Renal cortical epithelial cell (primary cell): ENCODE measurements at places on chromosomes 12 and 14. TPM values are rescaled to one million over a fixed set of nuclear protein-coding genes. Genes with fewer than 3 reads are reported as not detected.

DNA sequence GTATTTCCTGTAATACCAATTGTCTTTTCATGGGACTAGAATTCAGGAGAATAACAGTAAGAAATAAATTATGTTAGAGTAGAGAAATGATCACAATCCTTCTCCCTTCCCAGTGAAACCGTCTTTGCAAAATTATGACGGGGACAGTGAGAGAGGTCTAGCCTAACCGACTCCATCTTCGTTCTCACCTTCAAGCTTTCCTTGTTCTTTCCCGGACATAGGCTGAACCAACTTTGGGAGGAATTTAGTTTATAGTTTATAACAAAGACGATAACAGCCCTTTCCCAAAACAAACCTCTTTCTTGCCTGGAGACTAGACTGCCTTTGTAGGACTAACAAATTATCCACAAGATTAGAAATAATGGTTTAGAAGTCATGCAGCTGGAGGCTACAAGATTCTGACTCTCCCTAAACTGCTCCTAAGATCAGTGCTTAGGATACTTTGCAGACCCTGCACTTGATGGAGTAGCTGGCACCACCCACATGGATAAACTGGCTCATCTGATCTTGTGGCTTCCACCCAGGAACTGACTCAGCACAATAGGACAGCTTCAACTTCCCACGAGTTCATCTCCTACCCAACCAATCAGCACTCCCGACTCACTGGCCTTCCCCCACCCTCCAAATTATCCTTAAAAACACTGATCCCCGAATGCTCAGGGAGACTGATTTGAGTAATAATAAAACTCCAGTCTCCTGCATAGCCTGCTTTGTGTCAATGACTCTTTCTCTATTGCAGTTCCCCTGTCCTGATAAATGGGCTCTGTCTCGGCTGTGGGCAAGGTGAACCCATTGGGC is 521.2 kb upstream of the TBX3 start:
- peak; percentile 41 for DNase-seq

- no peak for DNase-seq
Observed at GRCh38 chr12:62632411-62632918, 165.8 kb downstream of the MON2 start.

The NGB gene
- total RNA-seq, result 0.35 TPM in 1 of 2 replicates, not detected in the other

DNA sequence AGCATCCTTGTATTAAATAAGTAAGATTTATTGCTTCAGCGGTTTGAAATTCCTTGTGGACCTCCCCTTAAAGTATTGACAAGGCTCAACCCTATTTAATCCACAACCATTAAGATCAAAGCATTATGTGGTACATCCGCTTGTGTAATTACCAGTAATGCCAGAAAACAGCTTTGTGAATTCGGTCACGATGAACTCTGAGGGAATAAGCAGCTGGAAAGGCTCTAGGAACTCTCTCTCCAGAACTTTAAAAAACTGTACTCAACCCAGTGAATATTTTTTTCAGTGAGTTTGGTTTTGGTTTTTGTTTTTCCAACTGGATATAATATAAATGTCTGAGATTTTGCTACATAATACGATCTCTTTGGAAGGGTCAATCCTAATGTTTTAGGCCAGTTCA is 49.3 kb upstream of the DIO2 start:
- DNase-seq, result no peak

The IKZF4 gene
- total RNA-seq, result 1.9 and 3.7 TPM in 2 replicates

The FAM90A1 gene
- 0.10 TPM in 1 of 2 replicates, not detected in the other for total RNA-seq

The ACVRL1 gene
- total RNA-seq, result 2.1 and 3.5 TPM in 2 replicates

GRCh38 chr12:56192582-56192981 is 3.3 kb upstream of the SMARCC2 start:
- DNase-seq, result no peak

- DNase-seq, result no peak
Observed at GRCh38 chr14:33532553-33532952, 418.3 kb downstream of the EGLN3 start.

GRCh38 chr12:124543052-124543589 is 24.3 kb downstream of the NCOR2 start:
- DNase-seq, result peak; percentile 73

- DNase-seq, result no peak
Observed at GRCh38 chr14:62631176-62631575, 414.1 kb downstream of the KCNH5 start.

The RASAL1 gene
- 16.3 and 36.5 TPM in 2 replicates for total RNA-seq

DNA sequence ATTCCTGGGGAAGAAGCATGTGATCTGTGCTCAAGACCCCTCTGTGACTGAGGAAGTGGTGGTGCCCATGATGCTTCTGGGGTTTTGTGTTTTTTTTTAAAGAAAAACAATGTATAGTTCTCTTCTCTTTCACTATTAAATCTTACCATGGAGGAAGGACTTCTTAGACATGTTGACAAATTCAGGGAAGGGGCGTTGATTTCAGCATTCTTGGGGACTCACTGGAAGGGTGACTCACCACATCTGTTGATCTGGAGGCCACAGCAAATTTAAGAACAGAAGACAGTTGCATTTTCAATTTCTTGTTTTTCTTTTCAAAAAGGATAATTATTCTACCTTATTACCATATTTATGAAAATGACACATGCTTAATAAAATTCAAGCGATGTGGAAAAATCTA is 152.9 kb upstream of the RTL1 start:
- DNase-seq, result no peak

DNA sequence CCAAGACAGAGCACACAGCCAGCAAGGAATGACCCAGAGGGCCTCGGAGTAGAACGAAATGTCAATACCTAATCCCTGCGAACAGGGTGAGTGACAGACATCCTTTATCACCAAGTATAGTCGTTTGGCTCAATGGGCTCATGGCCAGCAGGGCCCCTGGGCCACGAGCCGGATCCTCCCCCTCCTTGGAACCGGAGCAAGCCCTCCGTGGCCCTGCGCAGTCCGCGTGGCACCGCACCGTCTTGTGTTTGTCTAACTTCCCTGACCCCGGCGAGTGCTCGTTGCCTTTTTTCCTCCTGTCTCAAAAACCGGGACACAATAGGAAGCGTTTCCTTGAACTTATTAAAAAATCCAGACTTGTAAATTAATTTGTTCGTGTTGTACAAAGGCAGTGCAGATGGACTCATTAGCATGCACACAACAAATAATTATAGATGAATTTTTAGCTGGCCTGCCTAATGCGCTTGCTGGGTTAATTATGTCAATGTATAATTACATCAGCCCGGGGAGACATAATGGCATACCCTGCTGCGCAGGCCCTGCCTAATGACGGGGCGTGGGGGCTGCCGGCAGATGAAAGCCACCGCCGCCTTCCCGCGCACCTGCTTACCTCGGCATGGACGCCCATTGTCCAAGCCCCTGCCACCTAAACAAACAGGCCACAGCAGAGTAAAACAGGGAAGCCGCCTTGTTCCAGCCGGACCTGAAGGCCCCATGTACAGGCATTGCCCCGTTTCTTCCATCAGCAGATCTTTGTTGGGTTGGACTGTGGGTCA is 81.6 kb downstream of the PHETA1 start:
- DNase-seq, result no peak

DNA sequence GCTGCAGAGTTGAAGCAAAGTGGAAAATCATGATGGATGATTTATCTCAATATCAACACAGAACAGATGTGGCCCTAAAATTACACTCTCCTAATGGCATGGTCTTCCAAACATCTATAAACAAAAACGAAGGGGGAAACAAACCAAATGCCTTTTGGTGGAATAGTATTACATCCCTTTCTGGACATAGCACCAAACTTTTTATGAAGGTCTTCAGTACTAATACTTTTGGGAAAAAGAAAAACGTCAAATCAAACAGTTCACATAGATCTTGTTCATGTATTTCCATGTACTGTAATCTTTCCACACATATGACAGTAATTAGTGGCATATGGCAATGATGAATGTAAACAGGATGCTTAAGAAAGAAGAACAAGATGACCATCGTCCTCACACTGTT is 22.9 kb upstream of the ANAPC7 start:
- no peak for DNase-seq

The DICER1 gene
- 39.9 and 74.6 TPM in 2 replicates for total RNA-seq

- peak; percentile 19 for DNase-seq
Observed at GRCh38 chr12:91572869-91573268, 390.3 kb upstream of the DCN start.

DNA sequence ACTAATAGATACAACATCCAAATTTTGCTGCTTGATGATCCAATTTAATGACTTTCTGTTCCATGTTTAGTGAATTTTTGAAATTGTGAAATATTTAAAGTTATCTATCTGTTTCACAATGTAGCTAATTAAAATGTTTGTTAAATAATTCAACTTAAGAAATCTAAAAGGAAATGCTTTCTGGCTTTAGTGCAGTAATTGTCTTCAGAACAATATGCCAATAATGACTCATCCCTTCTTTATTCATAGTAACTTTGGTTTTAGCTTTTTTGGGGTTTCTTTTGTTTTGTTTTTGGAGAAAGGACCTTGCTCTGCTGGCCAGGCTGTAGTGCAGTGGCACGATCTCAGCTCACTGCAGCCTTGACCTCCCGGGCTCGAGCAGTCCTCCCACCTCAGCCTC is 479.2 kb upstream of the RGS6 start:
- peak; percentile 25 for DNase-seq

- no peak for DNase-seq
Observed at GRCh38 chr14:89724628-89724960, 229.9 kb downstream of the EFCAB11 start.

The RNASE3 gene
- total RNA-seq, result not detected in 2 replicates

- DNase-seq, result no peak
Observed at GRCh38 chr12:65667932-65668331, 156.4 kb upstream of the HMGA2 start.

GRCh38 chr14:50677527-50678063 is 9.5 kb upstream of the SAV1 start:
- peak; percentile 84 for DNase-seq

The KRT74 gene
- total RNA-seq, result not detected in 2 replicates

GRCh38 chr14:99064262-99064954 is 207.6 kb downstream of the BCL11B start:
- DNase-seq, result peak; percentile 77

DNA sequence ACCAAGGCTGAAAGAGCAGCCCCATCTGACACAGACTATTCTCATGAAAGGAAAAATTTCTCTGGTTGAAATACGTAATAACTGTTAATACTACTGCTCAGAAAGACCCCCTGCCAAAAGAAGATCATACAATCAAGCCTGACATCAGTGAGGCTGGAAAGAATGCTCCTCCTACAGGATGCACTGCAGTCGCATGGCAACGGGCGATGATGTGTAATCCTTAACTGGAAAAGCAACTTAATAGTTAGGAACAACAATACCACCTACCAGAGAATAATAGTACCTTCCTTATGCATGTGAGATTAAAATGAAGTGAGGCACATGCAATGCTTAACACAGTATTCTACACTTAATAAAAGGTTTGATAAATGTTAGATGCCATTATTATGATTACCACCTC is 1.2 kb upstream of the GOLGA5 start:
- DNase-seq, result no peak

DNA sequence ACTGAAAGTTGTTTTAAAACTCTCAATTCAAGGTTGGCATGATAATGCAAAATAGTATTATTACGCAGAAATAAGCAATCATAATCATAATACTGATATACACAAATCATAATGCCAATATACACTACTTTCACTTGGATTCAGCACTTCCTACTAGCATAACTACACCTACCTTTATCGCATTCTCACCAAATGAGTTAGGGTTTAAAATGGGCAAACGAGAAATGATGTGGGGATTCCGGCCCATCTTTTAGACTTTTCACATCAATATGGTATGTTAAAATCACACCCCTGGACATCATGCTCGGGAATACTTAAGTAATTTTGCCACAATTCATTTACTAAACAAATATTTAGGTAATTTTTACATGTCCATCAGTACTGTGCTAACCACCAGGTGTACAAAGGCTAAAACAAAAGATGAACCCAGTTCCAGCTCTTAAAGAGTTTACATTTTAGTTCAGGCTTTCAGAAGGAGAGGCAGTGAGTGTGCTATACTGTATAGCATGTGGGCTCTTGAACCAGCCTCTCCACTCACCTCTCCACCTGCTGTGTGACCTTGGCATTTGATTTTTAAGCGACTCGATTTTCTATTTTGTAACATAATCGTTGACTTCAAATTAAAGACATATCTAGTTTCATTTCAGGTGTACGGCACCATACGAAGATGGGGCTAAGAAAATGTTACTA is 1.1 kb upstream of the USP15 start:
- DNase-seq, result peak; percentile 19

The PDE3A gene
- under 0.01 and 0.10 TPM in 2 replicates for total RNA-seq

The C12orf54 gene
- not detected in 2 replicates for total RNA-seq

The RGS6 gene
- not detected in 2 replicates for total RNA-seq
